Fibroblast of mammary gland (primary cell): ENCODE measurements at places on chromosomes 12 and 14.

DNA sequence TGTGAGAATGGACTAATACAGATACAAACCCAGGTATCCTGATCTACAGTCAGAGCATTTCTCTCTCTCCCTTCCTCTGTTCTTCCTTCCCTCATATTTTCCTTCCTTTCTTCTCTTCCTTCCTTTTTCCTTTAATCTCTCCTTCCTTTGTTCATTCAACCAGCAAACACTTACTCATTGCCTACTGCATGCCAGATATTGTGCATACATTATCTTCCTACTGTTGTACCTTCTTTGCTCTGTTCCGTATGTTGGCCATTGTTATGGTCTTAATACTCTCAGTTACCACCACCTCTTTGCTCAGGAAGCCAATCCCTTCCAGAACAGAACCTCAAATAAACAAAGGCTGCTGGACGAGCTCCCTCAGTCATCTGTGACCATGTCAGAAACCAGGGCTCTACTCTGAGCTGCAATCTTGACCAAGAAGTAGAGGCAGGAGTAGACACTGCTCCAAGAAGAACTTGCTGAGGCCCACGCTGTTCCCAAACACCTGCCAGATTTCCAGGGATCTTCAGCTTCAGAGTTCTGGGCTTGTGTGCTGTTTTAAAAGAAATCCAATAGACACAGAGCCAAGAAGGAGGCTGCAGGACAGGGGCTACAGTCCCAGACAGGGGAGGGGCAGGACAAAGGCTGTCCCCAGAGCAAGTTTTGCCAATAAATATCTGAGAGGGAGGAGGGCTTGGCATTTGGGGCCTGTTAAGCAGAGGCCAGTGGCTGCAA, 526.7 kb upstream of the TBX3 start:
- DNase-seq, result no peak

DNA sequence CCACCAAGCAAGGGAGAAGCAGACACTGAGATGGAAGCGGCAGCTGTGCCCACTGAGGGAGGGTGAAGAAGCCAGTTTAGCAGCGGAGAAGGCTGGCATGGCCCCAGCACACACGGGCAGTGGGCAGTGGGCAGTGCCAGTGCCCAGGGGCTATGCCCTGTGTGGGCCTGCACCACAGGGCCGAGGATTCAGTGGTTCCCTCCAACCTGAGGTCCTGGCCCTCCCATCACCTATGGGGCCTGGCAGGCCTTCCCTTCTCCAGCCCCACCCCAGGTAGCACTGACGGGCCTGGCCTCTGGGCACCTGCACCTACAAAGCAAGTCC, 81.1 kb downstream of the ITPK1 start:
- DNase-seq, result no peak

- DNase-seq, result no peak
Measured at GRCh38 chr12:61999311-61999710, 260.9 kb upstream of the USP15 start.

DNA sequence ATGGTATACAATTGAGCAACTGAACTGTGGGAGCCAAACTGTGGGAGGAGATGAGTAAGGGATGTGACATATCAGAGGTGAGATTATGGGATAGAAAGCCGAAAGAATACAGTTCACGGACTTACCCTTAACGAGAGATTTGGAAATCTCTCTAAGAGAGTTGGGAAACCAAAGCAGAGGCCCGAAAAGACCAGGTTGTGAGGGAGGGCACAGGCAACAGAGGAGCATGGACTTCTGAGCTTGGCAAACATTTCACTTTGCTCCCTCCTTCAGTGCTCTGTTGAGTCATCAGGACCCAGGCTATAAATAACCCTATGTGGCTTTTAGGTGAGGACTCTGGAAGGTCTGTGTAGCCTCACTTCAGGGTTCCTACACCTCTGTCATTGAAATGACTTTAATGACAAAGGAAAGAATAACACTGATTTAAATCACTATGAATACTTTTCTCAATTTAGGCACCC, 120.6 kb downstream of the TGFB3 start:
- peak; percentile 96 for DNase-seq

DNA sequence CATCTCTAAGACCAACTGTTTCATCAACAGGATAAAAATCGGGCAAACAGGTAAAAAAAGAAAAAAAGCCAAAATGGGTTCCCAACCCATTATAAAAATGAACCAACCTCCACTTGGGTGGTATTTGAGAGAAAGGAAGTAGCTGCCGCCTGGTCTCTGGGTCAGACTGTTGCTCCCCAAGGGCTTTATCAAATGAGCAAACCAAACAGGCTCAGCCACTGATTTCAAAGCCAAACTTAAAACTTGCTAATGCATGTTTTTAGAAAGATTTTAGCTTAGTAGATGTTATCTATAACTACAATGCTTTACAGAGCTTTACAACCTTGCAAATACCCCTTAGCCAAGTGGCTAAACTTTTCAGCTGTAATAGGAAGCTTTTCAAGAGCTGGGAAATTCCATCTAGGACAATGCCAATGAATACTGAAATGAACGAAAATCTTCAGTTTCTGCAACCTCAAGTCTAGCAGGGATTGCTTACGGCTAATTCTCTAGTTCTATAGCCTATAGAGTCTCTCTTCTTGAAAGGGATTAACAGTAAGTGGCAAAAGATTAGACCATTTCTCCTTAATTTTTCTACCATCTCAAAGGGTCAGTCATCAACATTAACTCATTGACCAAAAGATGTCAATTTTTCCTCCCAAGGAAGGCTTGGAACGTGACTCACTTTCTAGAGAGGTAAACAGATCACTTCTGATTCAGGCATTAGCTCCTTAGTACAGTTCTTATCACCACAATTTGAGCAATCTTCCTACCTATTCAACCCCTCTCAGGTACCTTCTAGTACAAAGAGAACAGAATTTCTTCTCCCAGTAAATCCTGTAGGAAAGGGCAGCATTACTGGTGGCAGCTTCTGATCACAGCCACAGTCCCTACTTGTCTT, 4.2 kb downstream of the PPM1H start:
- DNase-seq, result no peak

- no peak for DNase-seq
Measured at GRCh38 chr12:57234571-57235016, 5.1 kb downstream of the SHMT2 start.

DNA sequence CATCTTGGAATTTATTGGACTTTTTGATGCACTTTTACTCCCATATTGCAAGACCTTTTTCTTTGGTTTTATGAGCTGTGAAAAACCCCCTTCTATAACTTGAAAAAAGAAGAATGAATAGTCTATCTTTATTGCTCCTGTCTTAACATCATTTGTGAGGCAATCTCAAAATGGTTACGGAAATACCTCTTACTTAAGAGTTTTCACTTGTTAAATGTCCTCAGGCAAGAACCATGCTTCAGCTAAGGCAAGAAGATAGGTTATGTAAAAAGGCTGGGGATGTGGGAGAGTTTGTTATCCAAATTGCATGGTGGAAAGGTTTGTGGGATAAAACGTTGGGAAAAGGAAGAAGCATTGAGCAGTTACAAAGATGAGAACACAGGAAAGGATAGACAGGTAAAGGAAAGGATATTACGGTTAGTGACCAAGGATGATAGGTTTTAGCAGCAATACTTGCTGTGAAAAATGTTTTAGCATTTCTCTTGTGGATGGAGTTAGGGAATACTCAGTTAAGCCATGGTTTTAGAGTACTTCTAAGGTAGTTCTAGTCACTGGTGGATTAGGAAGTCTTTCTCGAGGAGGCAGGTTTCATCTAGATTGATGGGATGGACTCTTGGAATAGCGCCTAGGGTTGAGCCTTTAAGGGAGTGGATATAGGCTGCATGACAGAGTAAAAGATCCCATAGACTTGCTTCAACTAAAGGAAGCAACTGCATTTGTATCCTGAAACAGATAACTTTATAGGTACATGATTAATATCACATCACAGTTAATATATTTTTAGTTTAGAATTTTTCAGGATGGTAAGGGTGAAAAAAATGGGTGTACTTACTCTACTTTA, 30.3 kb downstream of the MDM2 start:
- DNase-seq, result no peak

DNA sequence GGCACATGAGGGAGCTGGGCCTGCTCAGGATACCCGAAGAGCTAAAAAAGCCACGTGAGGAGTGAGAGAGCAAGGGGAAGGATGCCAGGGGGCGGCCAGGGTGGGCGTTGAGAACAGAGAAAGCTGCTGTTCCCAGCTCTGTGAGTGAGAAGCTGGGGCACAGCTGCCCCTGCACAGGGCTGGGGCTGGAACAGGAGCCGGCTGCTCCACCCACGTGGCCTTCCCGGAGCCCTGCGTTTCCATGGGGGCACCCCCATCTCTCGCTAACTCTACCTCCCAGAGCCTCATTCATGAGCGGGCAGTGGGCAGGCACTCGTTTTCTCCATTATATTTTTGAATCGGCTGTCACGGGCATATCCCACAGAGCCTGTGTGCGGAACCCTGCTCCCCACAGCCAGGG, 42.7 kb downstream of the RFLNA start:
- DNase-seq, result no peak

GRCh38 chr12:3106579-3106978, 29.4 kb downstream of the TSPAN9 start:
- DNase-seq, result no peak

- peak; percentile 81 for DNase-seq
Measured at GRCh38 chr14:103194256-103195045, 71.2 kb downstream of the TNFAIP2 start.

GRCh38 chr12:102314821-102315220, 117.2 kb upstream of the PMCH start:
- DNase-seq, result no peak

DNA sequence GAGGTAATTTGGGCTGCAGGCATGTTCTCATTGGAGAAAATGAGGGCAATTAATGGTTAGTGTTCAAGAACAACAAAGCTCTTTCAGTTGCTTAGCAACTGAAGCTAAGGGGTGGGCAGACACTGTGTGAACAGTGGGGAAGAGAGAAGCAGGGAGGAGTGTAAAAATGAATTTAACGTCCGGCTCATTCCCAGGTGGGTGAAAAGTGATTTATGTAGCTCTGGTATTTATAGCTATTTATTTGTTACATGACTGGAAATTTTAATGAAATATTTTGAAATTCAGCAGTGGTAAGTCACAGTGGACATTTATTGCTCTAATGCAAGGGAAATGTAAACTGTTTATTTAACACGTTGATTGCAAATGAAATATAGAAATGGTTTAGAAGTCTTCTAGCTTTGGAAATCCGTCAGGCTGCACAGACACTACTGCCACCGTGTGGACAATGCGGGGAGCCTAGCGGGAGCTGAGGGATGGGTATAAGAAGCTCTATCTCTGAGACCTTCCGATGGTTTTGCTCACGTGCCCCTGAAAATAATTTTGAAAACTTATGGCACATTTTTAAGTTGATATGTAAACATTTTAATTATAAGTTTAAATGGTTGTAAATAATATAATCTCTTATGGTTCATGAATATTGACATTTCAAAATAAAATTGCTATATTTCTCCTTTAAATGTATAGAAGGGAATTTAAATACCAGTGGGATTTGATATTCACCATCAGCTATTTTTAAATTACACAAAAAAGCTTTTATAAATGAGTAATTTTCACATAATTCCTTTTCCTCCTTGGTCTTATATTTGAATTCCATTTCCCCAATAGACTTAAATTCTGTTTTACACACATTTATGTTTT, 54.4 kb downstream of the E2F7 start:
- peak; percentile 75 for DNase-seq

DNA sequence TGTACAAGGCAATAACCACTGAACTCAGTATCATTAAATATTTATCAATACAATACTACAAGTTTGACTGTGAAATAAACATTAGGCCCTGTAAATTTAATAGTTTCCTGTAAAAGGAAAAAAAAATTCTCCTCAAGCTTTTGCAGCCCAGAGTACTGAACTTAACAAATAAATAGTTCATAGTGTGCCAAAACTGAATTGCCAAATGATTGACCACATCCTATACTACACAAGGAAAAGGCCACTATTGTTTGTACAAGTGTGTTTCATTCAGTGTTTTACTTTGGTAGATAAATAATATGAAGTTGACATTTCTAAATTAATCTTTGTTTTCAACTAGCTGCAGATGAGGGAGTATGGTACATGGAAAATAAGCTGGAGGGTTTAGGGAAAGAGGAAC, 379.6 kb downstream of the FLRT2 start:
- DNase-seq, result peak; percentile 38

- DNase-seq, result peak; percentile 66
Measured at GRCh38 chr12:40253936-40254335, 29.1 kb downstream of the LRRK2 start.

GRCh38 chr12:109735051-109735521, 21.5 kb downstream of the FAM222A start:
- no peak for DNase-seq

GRCh38 chr14:93163564-93163963, 21.1 kb downstream of the MOAP1 start:
- no peak for DNase-seq

DNA sequence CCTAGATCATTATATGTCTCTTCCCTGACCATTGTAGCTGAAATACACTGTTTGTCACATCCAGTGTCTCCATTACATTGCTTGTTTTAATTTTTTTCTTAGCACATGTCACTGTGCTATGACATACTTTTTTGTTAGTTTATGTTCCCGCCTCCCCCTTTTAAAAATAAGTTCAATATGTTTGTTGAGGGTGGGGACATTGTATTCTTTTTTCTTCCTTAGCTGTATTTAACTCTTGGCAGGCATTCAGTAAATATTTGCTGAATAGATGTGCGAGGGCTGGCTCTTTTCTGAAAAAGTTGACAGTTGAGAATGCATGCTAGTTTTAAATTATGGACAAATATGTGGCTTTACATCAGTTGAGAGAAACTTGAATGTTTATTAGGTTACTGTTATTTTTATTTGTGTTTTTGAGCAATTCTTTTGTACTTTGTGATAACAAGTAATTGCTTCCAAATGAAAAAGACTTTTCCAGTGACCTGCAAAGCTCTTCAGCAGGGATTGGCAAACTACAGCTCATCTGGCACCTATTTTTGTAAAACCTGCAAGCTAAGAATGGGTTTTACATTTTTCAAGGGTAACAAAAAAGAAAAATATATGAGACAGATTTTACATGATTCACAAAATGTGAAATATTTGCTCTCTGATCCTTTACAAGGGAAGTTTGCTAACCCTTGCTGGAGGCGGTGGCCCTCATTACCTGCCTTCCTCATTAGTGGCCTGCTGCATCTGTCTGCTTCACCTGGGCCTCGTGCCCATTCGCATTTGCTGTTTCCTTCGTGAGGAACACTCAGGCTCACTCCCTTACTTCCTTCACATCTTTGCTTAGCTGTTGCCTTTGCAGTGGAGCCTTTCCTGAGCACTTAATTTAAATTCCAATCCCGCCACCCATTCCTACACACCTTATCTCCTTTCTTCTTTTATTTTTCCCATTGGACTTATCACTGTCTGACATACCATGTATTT, 229.4 kb downstream of the ERC1 start:
- peak; percentile 10 for DNase-seq

GRCh38 chr12:72272091-72272661, at the start of gene TRHDE:
Gene TRHDE (plus strand): TSS chr12:72272370. CDS start chr12:72272644, 274 bp downstream.
- DNase-seq, result peak; percentile 12

GRCh38 chr14:99569725-99570543, 34.1 kb downstream of the CCDC85C start:
- DNase-seq, result no peak

DNA sequence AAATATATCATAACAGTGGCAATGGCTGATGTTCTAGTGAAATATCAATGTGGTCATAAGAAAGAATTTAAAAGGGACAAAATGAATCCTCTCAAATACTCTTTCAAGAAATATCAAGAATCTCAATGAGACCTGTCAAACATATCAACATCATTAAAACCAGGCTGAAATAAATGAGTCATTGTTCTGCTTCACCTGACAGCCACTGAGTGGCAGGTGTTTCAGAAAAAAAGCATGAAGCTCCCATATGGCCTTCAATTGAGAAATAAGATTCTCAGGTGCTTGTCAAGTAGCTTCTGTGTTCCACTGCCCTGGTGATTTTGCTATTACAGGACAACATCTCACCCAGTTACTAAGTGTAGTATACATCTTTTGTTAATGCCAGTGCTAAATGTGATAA, 21.5 kb downstream of the ANAPC5 start:
- DNase-seq, result no peak
